ENCODE measurements at places on chromosomes 16 and 17. TPM values are rescaled to one million over a fixed set of nuclear protein-coding genes. Genes with fewer than 3 reads are reported as not detected.
A peak's percentile ranks its signal among the peaks of the same experiment; 100 is the strongest.

DNA sequence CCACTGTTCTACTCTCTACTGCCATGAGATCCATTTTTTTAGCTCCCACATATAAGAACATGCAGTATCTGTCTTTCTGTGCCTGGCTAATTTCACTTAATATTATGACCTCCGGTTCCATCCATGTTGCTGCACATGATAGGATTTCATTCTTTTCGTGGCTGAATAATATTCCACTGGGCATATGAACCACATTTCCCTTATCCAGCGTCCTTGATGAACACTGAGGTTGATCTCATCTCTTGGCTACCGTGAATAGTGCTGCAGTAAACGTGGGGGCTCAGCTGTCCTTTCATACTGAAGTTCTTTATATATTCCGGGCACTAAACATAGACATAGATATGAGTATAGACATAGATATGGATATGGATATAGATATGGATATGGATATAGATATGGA lies 109.3 kb upstream of the TNRC6C start:
- no peak for DNase-seq

- peak; percentile 35 for DNase-seq
These were observed 111.4 kb downstream of the METRNL start for GRCh38 chr17:83190601-83191387.

GRCh38 chr16:68605746-68606145 lies 39.4 kb upstream of the CDH3 start:
- no peak for DNase-seq

- DNase-seq: no peak
These were observed 12.2 kb downstream of the PRKCB start for GRCh38 chr16:23847948-23848347.

GRCh38 chr17:75088465-75089417 lies 987 bp downstream of the SLC16A5 start:
- DNase-seq: no peak

GRCh38 chr16:54000361-54000760 lies 286.2 kb downstream of the IRX3 start:
- DNase-seq: no peak

- no peak for DNase-seq
These were observed 24.8 kb downstream of the PITPNC1 start for GRCh38 chr17:67401598-67402504.

DNA sequence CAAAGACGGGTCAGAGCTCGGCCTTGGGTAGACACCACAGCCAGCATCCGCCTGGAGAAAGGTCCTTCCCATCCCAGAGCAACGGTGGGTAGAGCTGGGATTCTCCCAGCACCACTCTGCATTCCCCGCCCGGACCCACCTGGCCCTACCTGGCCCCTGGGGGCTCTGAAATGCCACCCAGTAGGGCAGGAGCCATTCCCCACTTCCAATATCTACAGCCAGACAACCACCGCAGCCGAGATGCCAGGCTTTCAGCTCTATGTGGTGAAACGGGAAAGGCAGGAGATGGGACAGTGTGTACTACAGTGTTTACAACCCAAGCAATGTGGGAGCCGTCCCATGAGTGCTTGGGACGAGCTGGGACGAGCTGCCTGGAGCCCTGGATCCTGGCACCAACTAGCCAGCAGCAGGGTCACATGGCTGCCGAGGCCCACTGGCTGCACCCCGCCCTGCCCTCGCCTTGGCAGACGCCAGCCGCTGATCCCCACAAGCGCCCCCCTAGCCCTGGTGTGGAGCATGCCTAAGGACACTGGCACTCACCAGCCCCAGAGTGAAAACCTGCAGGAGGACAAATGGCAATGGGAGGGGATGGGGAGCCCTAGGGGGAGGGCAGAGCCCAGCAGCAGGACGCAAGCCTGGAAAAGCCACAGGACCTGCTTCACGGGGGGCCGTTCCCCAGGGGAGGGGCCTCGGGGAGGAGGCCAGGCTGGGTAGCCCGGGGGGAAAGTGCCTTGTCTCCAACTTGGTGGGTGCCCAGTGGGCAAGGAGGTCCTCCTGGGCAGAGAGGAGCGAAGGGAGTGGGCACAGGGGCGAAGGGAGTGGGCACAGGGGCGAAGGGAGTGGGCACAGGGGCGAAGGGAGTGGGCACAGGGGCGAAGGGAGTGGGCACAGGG lies 13.5 kb downstream of the TMC6 start:
- no peak for DNase-seq

DNA sequence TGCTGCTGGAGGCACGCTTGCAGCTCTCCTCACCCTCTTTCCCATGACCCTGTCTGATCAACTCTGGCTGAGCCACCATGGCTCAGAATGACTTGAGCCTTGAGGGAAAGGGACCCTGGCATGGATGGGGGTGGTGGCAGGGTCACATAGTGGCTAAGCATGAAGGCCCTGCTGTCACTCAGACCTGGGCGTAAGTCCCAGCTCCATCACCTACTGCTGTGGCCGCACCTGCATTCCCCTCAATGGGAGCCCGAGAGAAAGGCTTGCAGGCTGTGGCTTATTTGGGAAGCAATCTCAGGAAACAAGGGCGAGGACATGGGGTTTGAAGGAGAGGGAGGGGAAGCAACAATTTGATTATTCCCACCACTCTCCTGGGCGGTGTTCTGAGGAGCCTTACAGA lies 17.7 kb upstream of the RAP1GAP2 start:
- no peak for DNase-seq

- DNase-seq: no peak
These were observed 13.5 kb downstream of the SDR42E1 start for GRCh38 chr16:81997738-81998137.

GRCh38 chr16:16821261-16821660 lies 442.3 kb downstream of the NPIPA7 start:
- DNase-seq: no peak

- DNase-seq: no peak
These were observed 45.8 kb downstream of the TENT4B start for GRCh38 chr16:50198802-50199403.

GRCh38 chr17:80364091-80364691 lies 50.8 kb upstream of the ENDOV start:
- no peak for DNase-seq

DNA sequence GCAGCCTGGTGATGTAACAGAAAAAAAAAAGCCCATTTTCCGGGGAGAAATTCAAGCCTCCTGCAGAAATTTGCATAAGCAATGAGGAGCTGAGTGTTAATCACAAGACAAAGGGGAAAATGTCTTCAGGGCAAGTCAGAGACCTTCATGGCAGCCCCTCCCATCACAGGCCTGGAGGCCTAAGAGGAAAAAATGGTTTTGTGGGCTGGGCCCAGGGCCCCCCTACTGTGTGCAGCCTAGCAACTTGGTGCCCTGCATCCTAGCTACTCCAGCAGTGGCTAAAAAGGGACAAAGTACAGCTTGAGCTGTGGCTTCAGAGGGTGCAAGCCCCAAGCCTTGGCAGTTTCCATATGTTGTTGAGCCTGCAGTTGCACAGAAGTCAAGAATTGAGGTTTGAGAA lies 49.7 kb downstream of the AHSP start:
- no peak for DNase-seq

DNA sequence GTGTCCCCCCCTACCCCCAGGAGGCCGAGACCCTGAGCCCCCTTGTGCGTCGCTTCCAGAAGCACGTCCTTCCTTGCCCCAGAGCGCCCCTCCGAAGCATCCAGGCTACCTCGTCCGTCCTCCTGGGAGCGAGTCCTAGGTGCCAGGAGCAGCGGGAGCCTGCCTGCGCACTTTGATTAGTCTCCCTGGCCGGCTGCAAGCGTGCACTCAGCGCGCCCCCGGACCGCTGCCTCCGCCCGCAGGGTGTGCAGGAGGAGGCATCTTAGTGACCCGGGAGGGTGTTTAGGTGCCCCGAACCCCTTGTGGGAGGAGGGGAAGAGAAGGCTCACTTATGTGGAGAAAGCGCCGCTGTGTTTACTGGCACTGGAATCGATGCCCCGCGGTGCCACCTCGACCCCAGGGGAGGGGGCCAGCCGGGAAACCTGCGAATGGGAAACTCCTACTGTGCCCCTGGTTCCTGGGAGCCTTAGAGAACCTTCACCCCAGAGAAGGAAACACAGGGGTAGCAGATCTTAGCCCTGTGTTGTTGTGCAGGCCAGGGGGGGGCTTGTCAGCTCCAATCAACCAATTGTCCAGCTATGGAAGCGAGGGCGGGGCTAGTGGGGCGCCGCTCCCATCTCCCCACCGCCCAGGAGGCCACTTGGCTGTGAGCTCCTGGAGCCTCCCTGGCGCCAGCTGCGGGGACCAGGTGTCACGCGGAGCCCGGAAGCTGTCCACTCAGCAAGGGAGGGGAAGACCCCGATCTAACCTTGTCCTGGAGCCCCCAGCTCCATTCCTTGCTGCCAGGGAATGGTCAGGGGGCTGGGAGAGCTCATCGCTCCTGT lies 922.8 kb upstream of the EEF2KMT start:
- DNase-seq: no peak

The KIF2B gene
- total RNA-seq: not detected

The CORO6 gene
- 23.3 TPM for total RNA-seq

The KCNH6 gene
- not detected for total RNA-seq

Data from ureter (tissue), 1 donor.